ENCODE measurements at places on chromosomes 1 and 21.

GRCh38 chr1:172588296-172589291 is 55.6 kb downstream of the SUCO start:
- peak; percentile 35 for DNase-seq

GRCh38 chr1:228930479-228930957 is 195.2 kb downstream of the RHOU start:
- no peak for DNase-seq

DNA sequence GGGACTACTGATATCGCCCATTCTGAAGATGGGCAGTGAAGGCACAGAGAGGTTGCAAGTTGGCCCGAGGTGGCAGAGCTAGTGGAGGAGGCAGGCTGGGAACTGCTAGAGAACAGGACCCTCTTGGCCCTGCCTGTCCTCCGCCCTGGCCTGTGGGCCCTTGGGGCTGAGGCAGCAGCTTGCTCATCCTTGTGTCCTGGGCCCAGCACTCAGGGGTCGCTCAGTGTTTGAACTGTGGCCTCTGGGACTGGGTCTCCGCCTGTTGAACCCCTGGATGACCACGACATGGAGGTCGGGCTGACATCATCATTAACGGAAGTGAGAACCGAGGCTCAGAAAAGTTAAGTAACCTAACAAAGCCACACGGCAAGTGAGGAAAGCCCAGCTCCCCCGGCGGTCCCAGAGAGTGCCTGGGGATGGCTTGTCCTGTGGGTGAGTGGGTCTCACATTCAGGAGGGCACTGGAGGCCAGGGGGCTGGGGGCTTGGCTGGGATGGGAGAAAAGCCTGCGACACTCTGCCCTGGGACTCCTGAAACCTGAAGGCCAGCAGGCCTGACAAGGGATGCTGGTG is 23.0 kb upstream of the DDOST start:
- DNase-seq = no peak

DNA sequence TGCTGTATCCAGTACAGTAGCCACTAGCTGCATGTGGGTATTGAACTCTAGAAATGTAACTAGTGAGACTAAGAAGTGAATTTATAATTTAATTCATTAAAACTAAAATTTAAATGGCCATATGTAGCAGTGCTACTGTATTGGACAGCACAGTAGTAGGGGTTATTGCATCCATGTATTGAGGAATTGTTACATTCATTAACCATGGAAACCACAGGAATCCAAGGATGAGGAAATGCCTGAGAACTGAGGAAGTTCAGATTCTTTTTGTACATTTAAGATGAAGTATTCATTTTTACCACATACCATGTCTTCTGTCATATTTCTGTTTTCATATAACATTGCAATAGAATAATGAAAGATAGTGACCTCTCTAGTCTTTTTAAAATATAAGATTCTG is 2.6 kb downstream of the MTF2 start:
- DNase-seq = peak; percentile 83

DNA sequence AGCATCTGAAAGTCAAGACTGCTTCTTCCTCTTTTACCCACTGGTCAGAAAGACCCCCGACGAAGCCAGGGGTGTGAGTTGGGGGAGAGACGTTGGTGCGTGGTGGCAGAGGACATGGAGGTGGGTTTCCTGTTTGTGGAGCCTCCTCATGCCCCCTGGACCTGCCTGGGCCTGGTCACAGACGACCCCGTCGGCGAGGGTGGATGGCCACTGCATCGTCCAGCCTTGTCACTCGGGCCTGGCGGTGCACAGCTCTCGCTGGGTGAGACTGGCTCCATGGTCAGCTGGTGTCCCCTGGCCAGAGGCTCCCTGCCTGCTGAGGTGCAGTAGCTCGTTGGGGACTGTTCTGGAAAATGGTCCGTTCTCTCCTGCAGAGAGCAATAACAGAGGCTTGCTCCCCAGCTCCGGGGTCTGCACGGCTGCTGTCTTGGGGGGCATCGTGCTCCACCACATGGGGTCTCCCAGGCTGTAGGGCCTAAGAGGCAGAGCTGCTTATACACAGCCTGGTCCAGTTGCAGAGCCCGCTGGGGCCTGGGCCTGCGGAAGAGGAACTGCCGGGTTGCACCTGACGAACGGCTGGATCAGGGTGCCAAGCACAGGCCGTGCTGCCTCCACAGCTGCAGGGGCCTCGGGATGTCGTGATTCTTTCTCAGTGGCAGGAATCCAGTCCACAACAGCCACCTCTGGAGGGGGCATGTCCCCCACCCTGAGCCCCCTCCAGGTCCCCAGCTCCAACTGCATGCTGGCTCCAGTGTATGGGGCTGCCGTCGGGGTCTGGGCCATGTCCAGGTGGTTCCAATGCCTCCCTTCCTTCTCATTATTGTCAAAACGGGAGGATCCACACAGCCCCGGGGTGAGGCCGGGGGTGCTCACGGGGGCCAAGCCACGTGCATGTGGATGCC is 18.0 kb upstream of the ACTRT2 start:
- DNase-seq = no peak

GRCh38 chr1:84620720-84621313 is 46.6 kb upstream of the CTBS start:
- DNase-seq = peak; percentile 74

DNA sequence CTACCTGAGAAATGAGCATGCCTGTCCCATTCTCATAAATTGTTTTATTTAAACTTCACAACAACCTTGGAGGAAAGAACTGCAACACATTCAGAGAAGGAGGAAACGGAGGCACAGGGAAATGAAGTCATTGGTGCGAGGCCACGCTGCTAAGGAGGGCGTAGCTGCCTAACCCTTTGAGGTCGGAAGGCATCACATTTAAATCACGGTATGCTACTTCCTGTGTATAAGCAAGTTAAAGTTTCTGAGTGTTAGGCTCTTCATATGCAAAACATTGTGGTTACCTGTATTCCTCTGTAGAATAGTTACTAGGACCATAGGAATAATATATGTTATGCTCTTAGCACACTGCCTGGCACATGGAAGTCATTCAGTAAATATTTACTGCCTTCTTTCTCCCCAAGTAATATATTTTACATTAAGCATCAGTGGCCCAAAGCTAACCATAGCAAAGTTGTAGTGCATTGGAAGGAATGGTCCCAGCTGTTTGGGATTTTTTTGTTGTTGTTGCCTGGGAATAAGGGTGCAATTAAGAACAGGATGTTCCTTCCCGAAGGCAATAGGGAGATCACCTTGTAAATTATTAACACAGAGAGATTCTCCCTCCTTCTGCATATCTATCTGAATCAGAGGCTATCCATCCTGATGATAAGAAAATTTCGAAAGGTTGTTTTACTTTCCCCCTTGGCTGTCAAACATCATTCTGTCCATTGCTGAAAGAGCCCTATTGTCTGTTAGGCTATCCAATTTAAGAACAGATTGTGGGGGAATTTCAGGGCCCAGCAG is 192.2 kb upstream of the C8B start:
- peak; percentile 43 for DNase-seq

GRCh38 chr1:195958131-195958530 is 650.1 kb downstream of the KCNT2 start:
- no peak for DNase-seq

DNA sequence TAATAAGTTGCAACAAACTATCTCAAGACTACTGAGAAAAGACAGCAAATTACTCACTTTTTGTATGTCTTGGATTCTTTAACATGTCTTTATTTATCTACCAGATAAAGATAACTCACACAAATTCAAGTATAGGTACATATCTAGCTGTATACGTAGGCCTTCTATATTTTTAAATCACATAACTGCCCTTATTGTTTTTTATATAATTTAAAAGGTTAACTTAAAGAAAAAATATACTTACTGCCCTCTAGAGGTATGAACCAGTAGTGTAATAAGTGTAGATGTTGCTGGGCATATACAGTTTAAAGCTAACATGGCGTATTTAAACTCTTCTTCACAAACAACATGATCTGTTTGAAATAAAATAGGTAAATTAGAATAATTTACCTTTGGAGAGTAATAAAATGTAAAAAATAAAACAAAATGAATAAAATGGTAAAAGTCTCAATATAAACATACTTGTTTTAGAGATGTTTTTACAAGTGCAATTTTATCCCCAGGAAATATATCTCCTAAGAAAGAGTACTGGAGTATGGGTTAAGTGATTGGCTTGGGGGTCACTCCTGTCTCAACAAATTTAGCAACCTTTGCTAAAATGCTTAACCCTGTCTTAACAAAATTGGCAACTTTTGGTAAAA is 235.2 kb downstream of the KCNT2 start:
- DNase-seq = no peak

- no peak for DNase-seq
These were observed 1077.3 kb downstream of the KCNT2 start for GRCh38 chr1:195530961-195531360.

GRCh38 chr1:32334864-32335534 is 1.0 kb downstream of the MARCKSL1 start:
- no peak for DNase-seq

DNA sequence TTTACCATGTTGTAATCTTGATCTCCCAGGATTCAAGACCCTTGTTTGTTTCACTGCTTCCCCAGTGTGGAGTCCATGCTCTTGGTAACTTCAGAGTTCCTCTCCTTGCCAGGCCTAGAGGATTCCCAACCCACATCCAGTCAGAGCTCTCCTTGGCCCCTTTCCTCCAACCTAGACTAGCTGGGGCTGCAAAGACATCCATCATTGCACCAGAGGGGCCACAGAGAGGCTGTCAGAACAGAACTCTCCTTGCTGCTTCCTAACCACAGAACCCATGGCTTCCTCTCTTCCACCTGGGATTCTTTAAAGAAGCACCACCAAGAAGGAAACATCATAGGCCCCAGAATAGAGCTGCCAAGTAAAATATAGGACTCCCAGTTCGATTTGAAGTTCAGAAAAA is 81.0 kb downstream of the HMGB4 start:
- DNase-seq = no peak
